ENCODE measurements at places on chromosomes 1 and 21.

GRCh38 chr1:230910755-230911117 lies 42.4 kb upstream of the C1orf198 start:
- DNase-seq: no peak

DNA sequence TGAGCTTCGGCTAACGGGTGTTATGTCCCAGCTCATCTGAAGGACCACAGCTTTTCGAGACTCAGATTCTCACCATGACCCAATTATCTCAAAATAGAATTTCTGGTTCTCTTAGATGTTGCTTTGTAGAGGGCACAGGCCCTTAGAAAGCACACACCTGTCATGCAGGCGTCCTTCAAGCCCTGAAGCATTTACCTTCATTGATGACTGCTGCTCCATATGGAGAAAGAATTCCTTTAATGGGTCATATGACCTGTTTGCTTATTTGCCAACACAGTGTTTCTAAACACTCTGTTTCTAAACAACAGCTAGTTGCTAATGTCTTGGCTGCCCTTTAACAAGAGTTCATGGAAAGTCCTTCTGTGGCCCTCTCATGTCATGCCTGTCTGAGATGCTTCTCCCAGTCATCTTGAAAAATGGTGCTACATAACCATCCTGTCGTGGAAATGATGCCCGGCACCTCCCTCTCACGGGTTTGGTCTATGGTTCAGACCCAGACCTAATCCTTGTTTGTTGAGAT lies 495.7 kb downstream of the KIF26B start:
- no peak for DNase-seq

GRCh38 chr1:41245659-41246058 lies 3.6 kb upstream of the SCMH1 start:
- no peak for DNase-seq

- DNase-seq: no peak
Observed at GRCh38 chr1:183027031-183027430, 3.8 kb downstream of the LAMC1 start.

GRCh38 chr1:199590708-199591107 lies 436.8 kb upstream of the NR5A2 start:
- no peak for DNase-seq

- no peak for DNase-seq
Observed at GRCh38 chr1:89807983-89808382, 12.8 kb upstream of the LRRC8D start.

- peak; percentile 34 for DNase-seq
Observed at GRCh38 chr1:156119503-156120209, 5.1 kb downstream of the LMNA start.

GRCh38 chr1:76410499-76410898 lies 336.0 kb downstream of the ST6GALNAC3 start:
- DNase-seq: no peak

DNA sequence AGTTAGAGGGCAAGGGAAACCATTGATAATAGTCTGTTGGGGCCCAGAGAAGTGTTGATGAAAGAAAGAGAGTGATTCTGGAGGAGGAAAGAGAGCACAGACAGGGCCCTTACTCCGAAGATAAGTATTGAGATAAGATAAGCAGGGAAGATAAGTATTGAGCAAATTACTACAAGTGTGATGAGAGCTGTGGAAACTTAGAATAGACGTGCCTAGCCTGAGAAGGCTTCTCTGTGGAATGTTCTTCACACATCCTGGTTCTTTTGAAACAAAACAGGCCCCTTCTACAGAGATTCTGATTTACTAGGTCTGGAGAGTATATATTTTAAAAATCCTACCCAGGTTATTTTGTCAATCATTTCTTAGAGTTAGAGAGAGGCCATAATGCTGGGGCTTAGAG lies 26.4 kb downstream of the FNBP1L start:
- DNase-seq: no peak

- no peak for DNase-seq
Observed at GRCh38 chr1:84939151-84939550, 46.1 kb upstream of the LPAR3 start.

DNA sequence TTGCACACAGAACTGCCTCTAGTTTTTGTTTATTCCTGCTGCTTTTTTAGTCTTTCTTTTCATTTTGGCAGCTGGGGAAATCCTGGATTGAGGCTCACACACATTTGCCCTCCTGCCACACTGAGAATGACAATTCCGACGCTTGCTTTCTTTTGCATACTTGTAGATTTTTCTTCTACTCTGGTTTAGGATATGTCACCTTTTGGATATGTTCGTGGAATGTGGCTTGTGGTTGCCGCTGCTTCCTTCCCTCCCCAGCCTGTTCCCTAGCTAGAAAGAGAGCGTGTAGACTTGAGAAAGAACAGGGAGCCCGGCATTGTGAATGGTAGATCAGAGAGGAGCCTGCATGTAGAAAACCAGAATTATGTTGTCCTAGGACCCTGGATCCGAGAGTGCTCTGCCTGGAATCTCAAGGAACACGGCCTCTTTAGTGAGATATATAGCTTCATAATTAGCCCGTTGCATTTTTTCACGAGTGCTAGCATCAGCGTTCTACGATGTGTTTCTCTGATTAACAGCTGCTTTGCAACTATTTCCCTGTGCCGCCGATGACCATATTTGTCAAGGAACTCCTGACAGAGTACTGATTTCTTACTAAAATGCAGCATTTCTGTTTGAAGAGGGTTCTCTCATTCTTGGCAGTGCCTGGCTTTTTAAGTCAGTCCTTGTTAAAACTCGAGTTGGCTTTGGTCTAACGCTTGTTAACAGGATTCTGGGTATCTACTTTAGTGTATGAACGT lies 56.2 kb downstream of the PEX14 start:
- DNase-seq: no peak

DNA sequence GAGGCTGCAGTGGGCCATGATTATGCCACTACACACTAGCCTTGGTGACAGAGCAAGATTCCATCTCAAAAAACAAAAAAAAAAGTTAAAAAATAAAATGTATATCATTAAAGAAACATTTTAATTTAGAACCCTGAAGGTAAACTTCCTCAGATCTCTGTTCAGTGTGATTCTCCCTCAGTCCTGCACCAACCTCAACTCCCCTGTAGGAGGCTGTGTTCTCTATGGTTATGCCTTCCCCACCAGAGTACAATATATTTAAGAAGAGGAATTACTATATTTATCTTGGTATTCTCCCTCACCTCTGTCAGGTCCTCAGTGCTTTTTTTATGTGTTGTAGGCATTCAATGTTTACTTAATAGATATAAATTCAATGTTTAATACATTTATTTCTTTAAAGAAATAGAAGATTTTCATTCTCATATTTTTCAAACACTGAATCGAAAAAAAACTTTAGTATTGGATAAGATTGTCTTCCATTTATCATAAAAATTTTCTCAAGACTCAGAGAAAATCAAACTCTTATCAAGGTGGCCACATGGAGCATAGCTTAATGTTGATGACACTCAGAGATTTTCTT lies 4.8 kb upstream of the LRRC8B start:
- peak; percentile 43 for DNase-seq

DNA sequence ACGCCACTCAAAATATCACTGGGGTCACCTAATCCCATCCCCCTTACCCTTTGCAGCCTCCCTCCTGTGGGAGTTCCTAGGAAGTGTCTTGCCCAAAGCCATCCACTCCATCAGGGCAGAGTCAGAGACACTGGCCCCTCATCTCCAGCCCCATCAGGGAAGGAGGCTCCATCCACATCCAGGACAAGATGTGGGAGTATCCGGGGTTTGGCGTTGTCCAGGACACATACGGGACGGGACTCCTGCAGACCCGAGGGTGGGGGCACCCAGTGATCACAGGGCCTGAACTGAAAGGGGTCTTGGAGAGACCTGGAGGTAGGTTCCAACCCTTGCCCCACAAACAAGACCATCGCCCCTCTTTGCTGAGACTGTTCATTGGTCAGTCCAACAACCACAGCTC lies 348.2 kb downstream of the MATN1 start:
- DNase-seq: no peak

DNA sequence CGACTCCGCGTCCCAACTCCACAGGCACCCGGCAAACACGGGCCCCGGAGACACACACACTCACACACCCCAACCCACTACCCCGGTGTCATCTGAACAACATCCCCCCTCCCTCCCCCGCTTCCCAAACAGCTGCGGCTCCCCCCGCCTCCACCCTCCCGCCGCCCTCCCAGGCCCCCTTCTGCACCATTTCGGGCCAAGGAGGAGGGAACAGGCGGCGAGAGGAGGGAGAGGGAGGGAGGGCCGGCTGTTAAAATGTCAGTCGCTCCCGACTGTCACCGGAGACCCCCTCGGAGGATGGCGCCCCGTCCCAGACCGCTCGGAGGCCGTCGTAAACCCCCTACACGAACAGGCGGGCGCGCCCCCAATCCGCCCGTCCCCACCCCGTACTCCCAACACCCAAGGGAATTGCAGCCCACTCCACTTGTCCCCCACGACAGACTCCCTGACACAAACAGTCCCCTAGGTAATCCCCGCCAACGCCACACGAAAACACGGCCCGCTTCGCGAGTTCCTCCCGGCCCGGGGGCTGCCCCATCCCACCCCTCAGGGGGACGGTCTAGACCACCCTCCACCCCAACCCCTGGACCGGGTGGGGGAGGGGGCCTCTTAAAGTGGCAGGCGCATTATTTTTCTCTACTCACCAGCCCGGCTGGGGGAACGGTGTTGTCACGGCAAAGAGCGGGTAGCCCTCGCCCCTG lies 583 bp downstream of the MEF2D start:
- DNase-seq: peak; percentile 58

DNA sequence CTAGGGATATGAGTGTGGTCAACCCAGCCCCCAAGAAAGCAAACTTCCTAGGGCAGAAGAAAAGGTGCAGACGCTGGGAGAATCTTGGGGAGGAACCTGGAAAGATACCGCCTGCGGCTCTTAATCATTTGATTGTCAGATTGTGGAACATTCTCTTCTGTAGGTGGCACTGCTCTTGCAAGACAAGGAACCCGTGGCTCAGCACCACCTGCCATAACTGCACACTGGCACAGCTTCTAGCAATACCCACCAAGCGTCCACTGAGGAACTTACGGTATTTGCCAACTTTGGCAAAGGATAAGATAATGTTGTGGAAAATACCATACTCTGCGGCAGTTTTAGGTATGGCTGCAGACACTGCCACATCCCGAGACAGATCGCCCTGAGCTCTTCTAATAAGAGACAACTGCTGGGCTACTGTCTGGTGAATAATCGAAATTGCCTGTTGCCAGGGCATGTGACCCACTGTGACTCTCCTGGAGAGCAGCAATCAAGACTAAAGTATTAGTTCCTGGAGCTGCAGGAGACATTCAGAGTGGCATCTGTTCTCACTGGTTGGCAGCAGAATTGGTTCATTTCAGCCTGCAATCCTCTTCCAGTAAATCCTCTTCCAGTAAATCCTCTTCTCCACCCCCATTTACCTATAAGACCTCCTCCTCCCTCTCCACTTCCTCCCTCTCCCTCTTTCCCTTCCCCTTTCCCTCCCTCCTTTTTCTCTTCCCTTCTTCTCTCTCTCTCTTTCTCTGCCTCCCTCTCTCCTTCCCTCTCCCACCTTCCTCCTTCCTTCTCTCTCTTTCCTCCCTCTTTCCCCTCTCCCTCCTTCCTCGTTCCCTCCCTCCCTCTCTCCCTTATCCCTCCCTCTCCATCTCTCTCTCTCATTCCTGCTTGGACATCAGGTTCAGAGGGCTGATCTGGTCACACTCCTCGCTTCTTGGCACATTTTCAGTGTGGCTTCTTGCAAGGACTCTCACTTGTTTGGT lies 49.7 kb upstream of the B3GALT5 start:
- DNase-seq: no peak

DNA sequence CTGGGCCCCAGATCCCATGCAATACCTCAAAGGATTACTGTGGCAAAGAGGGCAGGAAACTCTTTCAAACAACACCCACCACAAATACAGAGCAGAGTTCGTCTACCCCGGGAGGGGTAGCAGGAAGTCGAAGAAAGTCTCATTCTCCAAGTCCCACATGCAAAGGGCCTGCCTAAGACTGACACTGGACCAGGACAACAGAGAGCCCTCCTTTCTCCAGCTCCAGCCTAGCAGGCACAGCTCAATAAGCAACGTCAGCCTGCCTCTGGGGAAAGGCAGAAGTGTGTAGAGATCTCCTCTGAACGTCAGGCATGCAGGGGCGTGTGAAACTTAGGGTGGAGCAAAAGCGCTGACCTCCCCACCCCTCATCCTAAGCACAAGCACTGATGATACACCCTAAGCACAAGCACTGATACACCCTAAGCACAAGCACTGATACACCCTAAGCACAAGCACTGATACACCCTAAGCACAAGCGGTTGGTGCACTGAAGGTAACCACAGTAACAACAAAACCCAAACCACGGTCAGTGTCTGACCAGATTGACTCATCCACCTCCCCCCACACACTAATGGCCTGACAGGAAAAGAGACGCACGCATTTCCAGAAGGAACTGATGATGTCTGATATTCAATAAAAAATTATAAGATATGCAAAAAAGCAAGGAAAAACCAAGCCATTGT lies 1.3 kb downstream of the KRTAP12-3 start:
- no peak for DNase-seq

- DNase-seq: no peak
Observed at GRCh38 chr1:116972674-116973030, 28.9 kb upstream of the CD101 start.

GRCh38 chr1:92367496-92367895 lies 68.6 kb downstream of the RPAP2 start:
- no peak for DNase-seq

GRCh38 chr21:34933609-34934335 lies 115.3 kb downstream of the RUNX1 start:
- DNase-seq: no peak

DNA sequence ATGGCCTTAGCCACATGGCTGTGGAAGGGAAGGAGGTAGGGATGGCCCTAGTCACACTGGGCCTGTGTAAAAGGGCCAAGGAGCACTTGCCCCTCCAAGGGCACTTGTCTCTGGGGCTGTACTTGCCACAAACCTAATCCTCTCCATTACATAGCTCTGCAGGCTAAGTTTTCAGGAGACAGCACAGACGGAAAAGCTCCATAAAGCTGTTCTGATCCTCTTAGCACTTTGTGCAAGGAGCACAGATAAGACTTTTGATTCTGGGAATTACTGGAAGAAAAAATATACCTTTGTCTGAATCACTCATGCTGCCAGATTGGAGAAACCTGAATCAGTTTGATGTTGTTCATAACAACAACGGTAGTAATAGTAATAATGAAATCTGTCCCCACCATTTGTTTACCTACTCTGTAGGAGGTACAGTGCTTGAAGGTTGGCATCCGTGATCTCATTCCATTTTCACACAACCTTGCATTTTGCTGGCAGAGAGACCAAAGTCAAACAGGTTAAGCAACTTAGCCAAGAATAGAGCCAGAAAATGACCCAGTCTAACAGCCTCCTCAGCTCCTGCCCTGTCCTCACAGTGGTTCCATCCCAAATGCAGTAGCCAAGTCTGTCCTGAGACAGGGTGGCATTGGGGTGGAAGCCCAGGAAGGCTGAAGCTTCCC lies 207.1 kb downstream of the ROR1 start:
- DNase-seq: no peak

- no peak for DNase-seq
Observed at GRCh38 chr1:30044656-30045144, 678.7 kb downstream of the MATN1 start.

GRCh38 chr1:2255420-2256369 lies 27.6 kb downstream of the SKI start:
- DNase-seq: peak; percentile 63
